Activated naive CD4-positive, alpha-beta T cell treated with anti-CD3 and anti-CD28 coated beads, Interleukin-2, amount 10 ng/mL, durations not matched to agents 7 days and 5 days (primary cell): ENCODE measurements at places on chromosomes 1 and 21.
A peak's percentile ranks its signal among the peaks of the same experiment; 100 is the strongest.

- no peak overlapping the region for H3K4me3 ChIP-seq
- H3K36me3 ChIP-seq: peaks cover 26% of the 10 kb centered on the region
- peaks cover 9% of the 10 kb centered on the region for H3K27me3 ChIP-seq
- H3K4me1 ChIP-seq: peaks cover 3% of the 10 kb centered on the region
- DNase-seq: no peak
- H3K27ac ChIP-seq: no peak overlapping the region
Measured at GRCh38 chr1:3778590-3779264, 6.2 kb downstream of the SMIM1 start.

- H3K4me1 ChIP-seq: no peaks in the 10 kb centered on the region
- H3K27ac ChIP-seq: no peak overlapping the region
- H3K4me3 ChIP-seq: no peak overlapping the region
- peaks cover 23% of the 10 kb centered on the region for H3K27me3 ChIP-seq
- no peak for DNase-seq
- no peaks in the 10 kb centered on the region for H3K36me3 ChIP-seq
Measured at GRCh38 chr1:204319462-204319861, 40.3 kb downstream of the PLEKHA6 start.

- no peak overlapping the region for H3K4me3 ChIP-seq
- H3K27me3 ChIP-seq: peaks cover 5% of the 10 kb centered on the region
- no peaks in the 10 kb centered on the region for H3K4me1 ChIP-seq
- no peak for DNase-seq
Measured at GRCh38 chr1:24779689-24780464, 34.6 kb downstream of the CLIC4 start.

- peaks cover 5% of the 10 kb centered on the region for H3K36me3 ChIP-seq
- H3K4me3 ChIP-seq: no peak overlapping the region
- DNase-seq: no peak
- H3K27ac ChIP-seq: no peak overlapping the region
- H3K27me3 ChIP-seq: peaks cover 5% of the 10 kb centered on the region
Measured at GRCh38 chr1:228919914-228920313, 184.6 kb downstream of the RHOU start.

- DNase-seq: no peak
- H3K4me3 ChIP-seq: no peak overlapping the region
- peaks cover 3% of the 10 kb centered on the region for H3K4me1 ChIP-seq
- no peak overlapping the region for H3K27ac ChIP-seq
- H3K36me3 ChIP-seq: no peaks in the 10 kb centered on the region
Measured at GRCh38 chr1:55331351-55331750, 116.2 kb upstream of the USP24 start.

GRCh38 chr1:84773195-84773594 is 82.9 kb upstream of the SSX2IP start:
- no peaks in the 10 kb centered on the region for H3K4me1 ChIP-seq
- no peak overlapping the region for H3K4me3 ChIP-seq
- DNase-seq: no peak
- H3K36me3 ChIP-seq: no peaks in the 10 kb centered on the region

DNA sequence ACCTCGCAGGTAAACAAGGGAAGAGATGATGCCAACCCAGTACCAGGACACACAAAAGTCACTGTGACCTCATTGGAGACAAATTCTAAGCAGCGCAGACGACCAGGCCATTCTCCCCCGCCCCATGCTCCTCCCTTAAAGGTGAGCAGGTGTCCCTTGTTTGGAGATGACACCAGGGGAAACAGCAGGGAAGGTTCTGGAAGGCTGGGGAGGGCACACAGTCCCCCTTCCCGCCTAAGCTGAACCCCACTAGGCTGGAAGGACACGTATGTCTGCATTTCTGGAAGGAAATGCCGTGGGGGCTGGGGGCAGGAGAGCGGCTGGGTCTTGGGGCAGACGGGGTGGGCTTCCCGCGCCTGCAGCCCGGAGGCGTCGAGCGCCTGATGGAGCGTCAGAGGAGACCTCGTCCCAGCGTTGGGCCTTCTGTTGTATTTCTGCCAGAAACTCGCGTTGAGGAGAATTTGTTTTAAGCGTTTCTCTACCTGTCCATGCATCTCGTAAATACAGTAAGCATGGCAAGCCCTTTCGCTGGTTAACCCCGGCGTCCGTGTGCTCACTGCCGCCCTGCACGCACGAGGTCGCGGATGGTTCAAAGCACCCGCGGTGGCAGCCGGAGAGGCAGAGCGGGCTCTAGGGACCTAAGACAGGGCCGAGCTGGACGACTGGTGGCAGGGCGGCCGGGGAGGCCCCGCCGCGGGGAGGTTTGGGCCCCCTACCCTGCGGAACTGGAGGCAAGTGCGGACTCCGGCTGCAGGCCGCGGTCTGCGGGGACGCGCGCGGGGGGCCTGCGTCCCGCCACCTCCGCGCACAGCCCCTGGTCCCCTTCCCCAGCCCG is 1.2 kb upstream of the LHX4 start:
- peaks cover 22% of the 10 kb centered on the region for H3K4me1 ChIP-seq
- peak overlapping the region; percentile 70 for H3K4me3 ChIP-seq
- H3K27me3 ChIP-seq: peaks cover 91% of the 10 kb centered on the region
- H3K27ac ChIP-seq: peak overlapping the region; percentile 70

DNA sequence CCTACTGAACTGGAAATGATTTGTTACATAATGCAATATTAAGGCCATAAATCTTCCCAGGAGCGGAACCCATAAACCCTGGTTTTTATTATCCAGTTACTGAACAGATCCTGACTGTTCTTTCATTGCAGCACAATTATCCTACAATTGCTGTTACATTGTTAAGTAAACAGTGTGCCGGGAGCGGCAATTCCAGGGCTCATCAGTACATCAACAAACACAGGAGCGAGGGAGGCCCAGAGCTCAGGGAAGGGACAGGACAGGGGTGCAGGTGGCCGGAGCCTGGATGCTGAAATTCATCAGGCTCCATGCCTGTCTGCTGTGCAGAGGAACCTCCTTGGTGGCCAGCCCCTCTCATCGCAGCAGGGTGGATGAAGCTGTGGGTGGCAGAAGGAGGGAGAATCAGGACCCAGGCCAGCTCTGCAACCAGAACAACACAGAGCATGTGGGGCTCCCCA is 544.7 kb downstream of the NPHP4 start:
- H3K4me3 ChIP-seq: no peak overlapping the region
- no peak overlapping the region for H3K27ac ChIP-seq
- no peaks in the 10 kb centered on the region for H3K36me3 ChIP-seq
- H3K27me3 ChIP-seq: peaks cover 29% of the 10 kb centered on the region

- peaks cover 18% of the 10 kb centered on the region for H3K27me3 ChIP-seq
- no peak overlapping the region for H3K4me3 ChIP-seq
- H3K27ac ChIP-seq: no peak overlapping the region
- H3K4me1 ChIP-seq: peaks cover 3% of the 10 kb centered on the region
Measured at GRCh38 chr1:115136106-115136505, 46.8 kb upstream of the TSPAN2 start.

- peaks cover 4% of the 10 kb centered on the region for H3K27me3 ChIP-seq
- peaks cover 4% of the 10 kb centered on the region for H3K36me3 ChIP-seq
- no peak overlapping the region for H3K27ac ChIP-seq
- H3K4me1 ChIP-seq: no peaks in the 10 kb centered on the region
Measured at GRCh38 chr21:45837936-45838335, 143.6 kb upstream of the COL6A1 start.

- peaks cover 11% of the 10 kb centered on the region for H3K27me3 ChIP-seq
- H3K4me1 ChIP-seq: no peaks in the 10 kb centered on the region
- no peaks in the 10 kb centered on the region for H3K36me3 ChIP-seq
- DNase-seq: no peak
Measured at GRCh38 chr1:227416156-227416830, 98.0 kb upstream of the CDC42BPA start.

DNA sequence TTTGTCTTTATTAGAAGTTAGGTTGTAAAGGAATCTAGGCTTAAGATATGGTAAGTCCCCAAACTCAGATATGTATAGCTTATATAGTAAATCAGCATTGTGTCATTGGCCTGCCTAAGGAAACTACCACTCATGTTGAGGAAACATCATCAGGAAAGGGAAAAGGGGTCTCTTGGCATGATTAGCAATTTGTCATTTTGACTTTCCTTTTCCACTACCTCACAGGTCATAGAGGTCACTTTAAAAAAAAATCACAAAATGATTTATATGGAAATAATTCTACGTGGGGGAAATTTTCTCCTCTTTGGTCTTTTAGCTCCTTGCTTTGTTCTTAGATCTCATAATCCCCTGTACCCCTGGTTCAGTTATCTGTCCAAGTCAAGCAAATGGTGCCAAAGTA is 213.5 kb downstream of the RPS6KC1 start:
- no peak overlapping the region for H3K27ac ChIP-seq
- DNase-seq: no peak
- no peaks in the 10 kb centered on the region for H3K4me1 ChIP-seq
- no peaks in the 10 kb centered on the region for H3K27me3 ChIP-seq
- peaks cover 3% of the 10 kb centered on the region for H3K36me3 ChIP-seq
- no peak overlapping the region for H3K4me3 ChIP-seq

DNA sequence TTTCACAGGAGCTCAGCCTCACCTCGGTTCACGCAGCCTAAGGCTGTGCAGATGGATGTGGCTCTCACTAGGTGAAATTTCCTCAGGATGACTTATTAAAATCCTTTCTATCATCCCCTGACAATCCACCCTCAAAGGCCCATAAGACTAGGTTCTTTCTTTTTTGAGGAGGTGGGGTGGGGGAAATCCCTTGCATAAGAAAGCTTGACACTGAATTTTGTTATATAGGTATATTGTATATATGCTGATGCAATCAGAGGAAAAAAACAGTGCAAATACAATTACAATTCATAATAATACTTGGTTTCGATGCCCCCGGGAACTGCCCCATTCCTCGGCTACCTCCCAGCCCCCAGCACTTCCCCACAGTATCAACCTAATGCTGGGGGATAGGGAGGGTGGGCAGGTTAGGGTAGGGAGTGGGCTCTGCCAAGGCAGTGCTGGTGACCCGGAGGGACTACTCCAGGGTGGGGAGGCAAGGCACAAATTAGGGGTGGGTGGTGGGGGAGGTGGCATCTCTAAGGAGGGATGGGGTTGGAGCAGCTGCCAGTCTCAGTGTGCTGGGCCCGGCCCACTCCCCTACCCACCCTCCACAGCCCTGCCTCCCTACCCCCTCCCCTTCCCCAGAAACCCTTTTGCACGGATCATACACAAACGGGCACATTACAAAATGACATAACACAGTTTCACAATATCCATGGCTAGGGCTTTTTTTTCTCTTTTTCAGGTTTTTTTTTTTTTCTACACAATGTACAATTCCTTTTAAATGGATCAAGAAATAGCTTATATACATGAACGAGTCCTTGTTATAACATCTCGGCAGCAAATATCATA is 30.9 kb downstream of the SLC27A3 start:
- H3K27ac ChIP-seq: peak overlapping the region; percentile 86
- peaks cover 44% of the 10 kb centered on the region for H3K36me3 ChIP-seq
- DNase-seq: no peak
- peaks cover 29% of the 10 kb centered on the region for H3K4me1 ChIP-seq
- no peak overlapping the region for H3K4me3 ChIP-seq

DNA sequence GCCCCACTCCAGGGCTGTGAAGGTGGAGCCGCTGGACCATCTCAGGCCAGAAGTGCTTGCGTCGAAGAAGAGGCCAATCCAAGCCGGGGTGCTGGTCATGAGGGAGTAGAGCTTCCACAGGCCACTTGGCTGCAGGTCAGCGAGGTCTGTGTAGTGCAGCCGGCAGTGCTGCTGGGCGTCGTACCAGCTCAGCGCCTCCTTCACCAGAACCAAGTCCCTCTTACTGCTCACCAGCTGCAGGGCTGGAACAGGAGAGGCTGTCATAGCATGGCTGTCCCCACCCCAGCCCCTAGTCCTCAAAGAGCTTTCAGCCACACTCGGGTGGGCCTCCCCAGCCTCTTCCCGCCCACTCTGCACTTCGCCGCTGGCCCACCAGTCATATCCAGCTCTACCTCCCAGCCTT is 2.2 kb downstream of the CLEC20A start:
- no peaks in the 10 kb centered on the region for H3K36me3 ChIP-seq
- no peak overlapping the region for H3K4me3 ChIP-seq
- H3K27me3 ChIP-seq: no peaks in the 10 kb centered on the region

- peak overlapping the region; percentile 95 for H3K27ac ChIP-seq
- H3K36me3 ChIP-seq: peaks cover 83% of the 10 kb centered on the region
- H3K4me1 ChIP-seq: peaks cover 89% of the 10 kb centered on the region
- DNase-seq: peak; percentile 91
- no peaks in the 10 kb centered on the region for H3K27me3 ChIP-seq
Measured at GRCh38 chr1:206583707-206584648, 28.3 kb downstream of the EIF2D start.

DNA sequence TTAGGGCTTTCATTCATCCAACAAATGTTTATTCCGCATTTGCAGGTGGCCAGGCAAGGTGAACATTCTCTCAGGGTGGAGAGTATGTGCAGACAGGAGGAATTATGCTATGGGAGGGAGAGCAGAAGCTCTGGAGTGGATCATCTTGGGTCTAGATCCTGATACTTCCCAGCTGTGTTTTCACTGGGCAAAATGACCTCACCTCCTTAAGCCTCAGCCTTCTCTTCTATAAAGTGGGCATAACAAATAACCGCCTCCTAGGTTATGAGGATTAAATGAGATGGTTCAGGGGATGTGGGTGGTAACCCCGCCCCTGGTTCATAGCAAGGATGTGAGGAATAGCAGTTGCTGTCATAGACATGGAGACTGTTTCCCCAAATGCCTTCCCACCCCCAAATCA is 1.7 kb upstream of the TMEM51 start:
- H3K36me3 ChIP-seq: no peaks in the 10 kb centered on the region
- DNase-seq: no peak
- H3K27me3 ChIP-seq: peaks cover 91% of the 10 kb centered on the region
- no peak overlapping the region for H3K4me3 ChIP-seq
- H3K4me1 ChIP-seq: peaks cover 29% of the 10 kb centered on the region

DNA sequence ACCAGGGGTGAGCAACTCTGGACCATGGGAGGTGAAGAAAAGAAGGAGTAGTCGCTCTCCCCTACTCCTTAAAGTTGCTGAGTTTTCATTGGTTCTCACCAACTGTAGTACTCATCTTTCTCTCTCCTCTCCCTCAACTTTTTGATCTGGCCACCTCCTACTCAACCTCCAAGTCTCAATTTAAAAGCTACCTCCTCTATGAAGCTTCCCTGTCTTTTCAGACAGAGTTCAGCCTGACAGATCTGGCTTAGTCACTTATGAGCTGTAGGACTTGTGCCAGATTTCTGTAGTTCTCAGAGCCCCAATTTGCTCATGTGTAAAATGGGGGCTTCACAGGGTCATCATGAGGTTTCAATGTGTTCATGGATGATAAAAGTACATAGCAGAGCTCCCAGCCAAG is 34.5 kb upstream of the HTR1D start:
- H3K4me1 ChIP-seq: no peaks in the 10 kb centered on the region
- no peak overlapping the region for H3K4me3 ChIP-seq
- H3K36me3 ChIP-seq: no peaks in the 10 kb centered on the region
- H3K27me3 ChIP-seq: peaks cover 19% of the 10 kb centered on the region

- peaks cover 44% of the 10 kb centered on the region for H3K4me1 ChIP-seq
- peaks cover 16% of the 10 kb centered on the region for H3K36me3 ChIP-seq
- DNase-seq: no peak
Measured at GRCh38 chr1:209786146-209786545, 1.8 kb upstream of the C1orf74 start.

DNA sequence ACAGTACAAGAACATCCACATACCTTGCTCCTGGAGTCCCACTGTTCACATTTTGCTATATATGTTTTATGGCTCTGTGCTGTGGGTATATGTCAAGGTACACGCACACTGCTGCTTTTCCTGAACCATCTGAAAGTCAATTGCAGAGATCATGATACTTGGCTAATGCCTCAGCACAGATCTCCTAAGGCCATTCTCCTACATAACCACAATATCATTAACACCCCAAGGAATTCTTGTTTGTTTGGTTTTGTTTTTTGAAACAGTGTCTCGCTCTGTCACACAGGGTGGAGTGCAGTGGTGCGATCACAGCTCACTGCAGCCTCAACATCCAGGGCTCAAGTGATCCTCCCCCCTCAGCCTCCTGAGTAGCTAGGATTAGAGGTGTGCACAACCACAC is 16.0 kb downstream of the CTNNBIP1 start:
- H3K27me3 ChIP-seq: no peaks in the 10 kb centered on the region
- H3K36me3 ChIP-seq: no peaks in the 10 kb centered on the region
- no peak for DNase-seq
- H3K4me1 ChIP-seq: peaks cover 16% of the 10 kb centered on the region
- no peak overlapping the region for H3K27ac ChIP-seq
